Amniotic stem cell (primary cell): ENCODE measurements at places on chromosomes 16 and 17.

- no peak for DNase-seq
These were observed 51.8 kb upstream of the MAP3K14 start for GRCh38 chr17:45368651-45369050.

DNA sequence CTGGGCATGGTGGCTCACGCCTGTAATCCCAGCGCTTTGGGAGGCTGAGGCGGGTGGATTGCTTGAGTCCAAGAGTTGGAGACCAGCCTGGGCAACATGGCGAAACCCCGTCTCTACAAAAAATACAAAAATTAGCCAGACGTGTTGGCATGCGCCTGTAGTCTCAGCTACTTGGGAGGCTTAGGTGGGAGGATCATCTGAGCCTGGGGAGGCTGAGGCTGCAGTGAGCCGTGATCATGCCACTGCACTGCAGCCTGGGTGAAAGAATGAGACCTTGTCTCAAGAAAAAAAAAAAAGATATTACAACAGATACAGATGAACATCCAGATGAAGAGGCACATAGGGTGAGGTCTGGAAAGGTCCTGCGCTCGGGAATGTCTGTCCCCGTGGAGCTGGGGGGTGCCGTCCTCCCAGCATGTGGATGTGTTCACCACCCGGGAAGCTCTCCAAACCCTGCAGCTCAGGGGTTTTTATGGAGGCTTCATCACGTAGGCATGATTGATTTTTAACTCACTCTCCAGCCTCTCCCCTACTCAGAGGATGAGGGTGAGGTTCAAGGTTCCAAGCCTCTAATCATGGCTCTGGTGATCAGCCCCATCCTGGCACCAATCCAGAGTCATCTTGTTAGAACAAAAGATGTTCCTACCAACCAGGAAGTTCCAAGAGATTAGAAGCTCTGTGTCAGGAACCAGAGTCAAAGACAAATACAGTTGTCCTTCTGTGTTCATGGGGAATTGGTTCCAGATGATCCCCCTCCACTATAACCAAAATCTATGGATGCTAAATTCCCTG is 85.0 kb upstream of the DNAJA2 start:
- no peak for DNase-seq

GRCh38 chr16:88376835-88377726 is 5.7 kb upstream of the ZNF469 start:
- DNase-seq = no peak

DNA sequence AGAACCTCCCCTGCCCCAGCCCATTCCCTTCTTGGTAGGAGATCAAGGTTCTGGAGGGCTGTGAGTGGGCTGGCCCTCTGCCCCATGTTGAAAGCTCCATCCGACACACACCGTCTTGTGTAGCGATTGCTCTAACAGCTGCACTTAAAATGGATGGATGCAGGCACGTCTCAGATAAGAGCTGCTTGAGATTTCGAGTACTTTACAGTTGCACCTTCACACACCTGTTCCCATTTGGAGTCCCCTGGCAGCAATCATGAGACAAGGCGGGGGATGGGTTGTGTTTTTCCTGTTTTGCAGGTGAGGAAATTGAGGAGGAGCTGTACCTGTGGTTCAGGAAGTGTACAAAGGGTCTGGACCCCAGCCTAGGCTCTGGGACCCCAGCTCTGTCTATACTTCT is 25.6 kb upstream of the TAC4 start:
- no peak for DNase-seq

DNA sequence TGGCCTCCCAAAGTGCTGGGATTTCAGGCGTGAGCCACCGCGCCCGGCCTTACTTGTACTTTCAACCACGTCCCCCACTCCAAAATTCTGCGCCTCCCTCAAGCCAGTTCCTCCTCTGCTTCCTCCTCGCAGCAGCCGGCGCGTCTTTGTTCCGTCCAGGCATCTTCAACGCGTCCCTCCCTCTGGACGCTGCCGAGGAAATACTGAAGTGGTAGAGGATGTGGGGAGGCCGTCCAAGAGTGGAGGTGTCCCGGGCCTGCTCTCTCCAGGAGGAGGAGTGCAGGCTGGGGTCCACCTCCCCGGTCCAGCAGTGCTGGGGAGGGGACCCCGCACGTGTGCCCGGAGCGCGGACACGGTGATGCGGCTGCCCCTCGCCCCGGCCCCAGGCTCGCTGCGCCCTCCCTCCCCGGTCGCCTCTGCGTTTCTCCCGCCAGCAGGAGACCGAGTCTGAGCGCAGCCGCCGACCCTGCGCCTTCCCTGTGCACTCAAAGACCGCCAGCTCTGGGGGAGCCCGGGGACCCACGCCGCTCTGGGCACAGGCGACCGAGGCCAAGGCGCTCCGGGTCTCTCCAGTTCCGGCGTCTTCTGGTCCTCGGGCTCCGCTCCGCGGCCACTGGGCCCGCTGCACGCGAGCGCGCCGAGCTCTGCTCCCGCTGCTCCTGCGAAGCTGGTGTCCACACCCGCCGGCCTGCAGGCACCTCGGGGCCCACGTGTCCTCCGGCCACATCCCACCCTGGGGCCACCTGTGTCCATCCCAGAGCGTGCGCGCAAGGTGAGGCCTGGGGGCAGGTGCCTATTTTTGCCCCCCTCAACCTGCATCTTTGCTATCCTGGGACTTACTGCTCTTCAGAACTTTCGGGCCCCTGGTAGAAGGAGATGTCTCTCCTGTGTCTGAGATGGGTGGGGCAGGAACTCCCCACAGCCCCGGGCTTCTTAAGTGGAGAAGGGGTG is 31.7 kb downstream of the OSBPL7 start:
- DNase-seq = peak; percentile 21

- no peak for DNase-seq
These were observed 15.9 kb upstream of the CYB5B start for GRCh38 chr16:69408475-69408874.

GRCh38 chr17:58166682-58167081 is at the start of gene OR4D2:
Gene OR4D2, plus strand, starts transcription at chr17:58166982. Its CDS starts 2,674 bp downstream, at chr17:58169656.
- DNase-seq = no peak

- no peak for DNase-seq
These were observed 797 bp downstream of the NUDT7 start for GRCh38 chr16:77723108-77723514.

- no peak for DNase-seq
These were observed 9.2 kb downstream of the SYT17 start for GRCh38 chr16:19177111-19177739.

GRCh38 chr17:75365009-75365930 is 40.2 kb downstream of the GRB2 start:
- no peak for DNase-seq

- DNase-seq = no peak
These were observed 51.2 kb upstream of the NKD1 start for GRCh38 chr16:50496990-50497389.

- DNase-seq = peak; percentile 11
These were observed 879 bp downstream of the SOCS1 start for GRCh38 chr16:11254913-11255736.

GRCh38 chr17:6476076-6476809 is 32.0 kb downstream of the PIMREG start:
- no peak for DNase-seq

- no peak for DNase-seq
These were observed 75.9 kb downstream of the GOSR1 start for GRCh38 chr17:30552994-30553566.

DNA sequence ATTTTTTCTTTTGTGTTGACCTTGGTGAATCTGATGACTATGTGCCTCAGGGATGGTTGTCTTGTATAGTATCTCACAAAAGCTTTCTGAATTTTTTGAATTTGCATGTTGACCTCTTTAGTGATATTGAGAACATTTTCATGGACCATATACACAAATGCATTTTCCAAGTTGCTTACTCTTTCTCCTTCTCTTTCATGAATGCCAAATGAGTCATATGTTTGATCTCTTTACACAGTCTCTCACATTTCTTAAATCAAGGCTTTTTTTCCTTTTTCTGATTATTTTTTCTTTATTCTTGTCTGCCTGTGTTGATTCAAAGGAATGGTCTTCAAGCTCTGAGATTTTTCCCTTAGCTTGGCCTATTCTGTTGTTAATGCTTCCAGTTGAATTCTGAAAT is 46.6 kb upstream of the KCNJ16 start:
- DNase-seq = no peak

DNA sequence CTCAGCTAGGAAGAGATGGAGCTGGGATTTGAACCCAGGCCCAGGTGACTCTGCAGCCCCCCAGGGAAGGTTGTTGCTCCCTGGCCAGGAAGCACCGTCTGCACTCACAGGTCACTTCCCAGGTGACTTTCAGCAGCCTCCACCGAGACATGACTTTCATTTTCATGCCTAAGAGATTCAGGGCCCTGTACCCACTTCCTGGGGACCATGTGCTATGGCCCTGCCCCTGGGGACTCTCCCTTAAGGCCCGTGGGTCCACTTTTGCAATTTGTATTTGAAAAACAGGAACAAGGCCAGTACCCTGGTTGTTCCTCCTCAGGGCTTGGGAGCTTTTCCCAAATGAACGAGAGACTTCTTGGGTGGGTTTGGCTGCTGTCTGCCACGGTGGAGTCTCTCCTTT is 191.0 kb downstream of the IRF8 start:
- DNase-seq = no peak

DNA sequence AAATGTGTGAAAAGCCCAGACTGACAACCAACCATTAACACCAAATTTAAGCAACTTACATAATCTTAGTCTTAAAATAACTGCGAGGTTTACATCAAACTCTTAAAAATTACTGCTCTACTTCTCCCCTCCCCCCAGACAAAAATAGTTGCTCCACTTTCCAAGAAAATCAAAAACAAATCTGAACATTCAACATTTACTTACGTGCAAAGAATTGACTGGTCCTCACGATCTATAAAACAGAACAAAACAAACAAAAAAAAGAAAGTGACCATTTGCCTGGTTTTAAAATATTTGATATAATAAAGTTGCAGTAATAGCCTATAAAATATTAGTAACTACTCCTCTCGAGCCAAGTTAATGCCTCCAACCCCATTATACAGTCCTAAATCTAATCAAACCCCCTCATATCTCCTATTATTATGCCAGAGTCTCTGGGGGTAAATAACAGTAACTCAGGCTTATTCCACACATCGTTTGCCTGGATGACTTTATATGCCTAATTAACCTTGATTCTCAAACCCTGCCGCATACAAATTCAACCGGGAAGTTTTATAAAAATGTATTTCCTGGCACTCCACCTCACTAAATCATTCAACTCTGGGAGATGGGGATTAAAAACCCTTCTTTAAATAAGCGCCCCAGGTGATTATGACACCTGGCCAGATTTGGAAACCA is 41.5 kb downstream of the MYH10 start:
- DNase-seq = no peak

GRCh38 chr16:57308041-57308440 is 23.6 kb upstream of the PLLP start:
- DNase-seq = no peak

GRCh38 chr16:89045181-89045815 is 48.4 kb upstream of the ACSF3 start:
- DNase-seq = no peak

- DNase-seq = no peak
These were observed at the start of gene ABCC1 for GRCh38 chr16:15949210-15950160. Gene ABCC1, plus strand, starts transcription at chr16:15949616. Its CDS starts 136 bp downstream, at chr16:15949752.

- no peak for DNase-seq
These were observed 39.2 kb downstream of the ITGAM start for GRCh38 chr16:31298958-31299357.

DNA sequence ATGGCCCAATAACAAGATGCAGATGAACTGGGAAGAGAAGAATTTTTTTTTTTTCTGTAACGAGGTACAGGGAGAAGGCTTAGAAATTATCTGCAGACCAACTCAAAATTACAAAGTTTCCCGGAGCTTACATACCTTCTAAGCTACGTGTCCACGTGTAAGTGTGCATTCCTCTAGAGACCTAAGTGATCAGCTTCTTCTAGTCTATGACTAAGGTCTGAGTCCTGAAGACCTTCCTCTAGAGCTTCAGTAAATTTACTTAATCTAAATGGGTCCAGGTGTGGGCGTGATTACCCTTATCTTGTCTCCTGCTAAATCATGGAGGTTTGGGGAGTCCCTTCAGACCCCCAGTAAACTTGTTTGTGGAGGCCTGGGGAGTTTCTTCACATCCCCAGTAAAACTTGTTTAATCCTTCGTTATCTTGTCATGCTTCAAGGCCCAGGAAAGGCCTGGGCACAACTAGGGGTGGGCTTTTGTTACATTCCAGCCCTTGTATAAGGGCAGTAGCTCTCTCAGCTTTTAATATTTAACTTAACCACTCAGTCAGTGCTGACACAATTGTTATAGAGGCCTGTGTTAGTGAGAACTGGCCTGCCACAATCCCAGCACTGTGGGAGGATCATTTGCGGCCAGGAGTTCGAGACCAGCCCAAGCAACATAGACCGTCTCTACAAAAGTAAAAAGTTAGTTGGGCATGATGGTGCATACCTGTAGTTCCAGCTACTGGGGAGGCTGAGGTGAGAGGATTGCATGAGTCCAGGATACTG is 342.3 kb downstream of the SNX29 start:
- DNase-seq = no peak

DNA sequence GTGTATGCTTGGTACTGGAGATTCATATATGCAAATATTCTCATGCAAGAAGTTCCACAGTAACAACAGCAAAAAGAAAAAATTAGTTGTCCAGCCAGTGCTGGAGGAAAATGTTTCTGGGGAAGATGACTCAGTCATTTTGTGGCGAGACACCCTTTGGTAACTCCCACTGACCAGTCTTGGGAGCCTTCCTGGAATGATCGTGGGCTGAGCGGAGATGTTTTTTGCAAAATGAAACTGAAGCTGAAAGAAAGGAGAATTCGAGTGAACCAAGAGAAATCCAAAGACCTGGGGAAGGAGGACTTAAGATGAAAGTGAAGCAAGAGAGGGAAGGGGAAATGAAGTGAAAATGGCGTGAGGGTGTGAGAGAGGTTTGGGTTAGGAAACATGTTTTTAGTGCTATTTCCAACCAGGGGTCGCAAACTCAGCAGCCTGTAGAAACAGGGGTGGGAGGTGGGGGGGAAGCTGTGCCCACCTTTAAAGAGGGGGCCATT is 5.2 kb downstream of the ITPRIPL2 start:
- DNase-seq = peak; percentile 84

DNA sequence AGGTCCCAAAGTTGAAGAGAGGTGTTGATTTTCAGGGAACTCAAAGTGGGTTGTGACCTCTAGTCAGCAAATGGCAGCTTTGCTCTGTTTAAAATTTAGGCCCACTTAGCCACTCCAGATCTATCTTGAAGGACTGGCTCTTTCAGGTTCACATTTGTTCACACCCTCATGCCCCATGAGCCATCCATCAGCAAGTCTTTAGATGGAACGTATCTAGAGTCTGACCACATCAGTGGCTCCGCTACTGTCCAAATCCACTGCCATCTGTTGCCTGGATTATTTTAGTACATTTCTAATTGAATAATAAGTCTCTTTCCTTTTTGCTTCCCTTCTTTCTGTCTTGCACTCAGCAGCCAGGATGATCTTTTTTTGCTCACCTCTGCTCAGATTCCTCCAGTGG is 10.5 kb downstream of the ITGB3 start:
- no peak for DNase-seq

GRCh38 chr17:31310260-31310659 is 3.6 kb downstream of the EVI2B start:
- no peak for DNase-seq

GRCh38 chr17:35244341-35245195 is 1.7 kb downstream of the SLFN5 start:
- DNase-seq = peak; percentile 69
